ENCODE measurements at places on chromosomes 2 and 18.

DNA sequence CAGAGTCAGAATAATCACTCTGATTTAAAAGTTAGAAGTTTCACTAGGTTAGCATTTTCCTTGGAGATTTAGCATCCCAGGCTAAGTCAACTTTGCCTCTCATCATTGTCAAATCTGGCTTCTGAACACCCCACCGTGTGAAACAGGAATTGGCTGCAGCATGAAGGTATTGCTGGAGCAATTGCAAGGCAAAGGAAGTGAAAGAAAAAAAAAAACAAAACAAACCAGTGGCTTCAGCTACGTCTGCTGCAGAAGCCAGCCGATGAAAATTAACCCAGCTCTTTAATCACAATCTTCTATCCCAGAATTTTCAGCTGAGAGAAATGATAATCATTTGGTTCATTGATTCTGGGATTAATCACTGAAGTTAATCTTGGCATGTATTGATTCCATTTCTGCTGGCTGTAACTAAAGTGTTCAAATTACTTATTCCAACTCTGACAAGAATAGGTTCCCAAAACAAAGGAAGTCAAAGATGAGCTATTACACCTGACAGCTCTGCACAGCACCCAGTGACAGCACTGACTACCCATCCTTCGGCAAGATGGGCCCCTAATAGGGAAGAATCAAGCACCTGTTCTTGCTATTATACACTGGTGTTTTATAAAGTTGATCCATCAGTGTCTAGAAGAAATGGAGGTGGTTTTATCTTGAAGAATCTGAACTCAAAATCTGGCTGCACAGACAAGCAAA, 42.7 kb upstream of the REG3G start:
- DNase-seq, result no peak

DNA sequence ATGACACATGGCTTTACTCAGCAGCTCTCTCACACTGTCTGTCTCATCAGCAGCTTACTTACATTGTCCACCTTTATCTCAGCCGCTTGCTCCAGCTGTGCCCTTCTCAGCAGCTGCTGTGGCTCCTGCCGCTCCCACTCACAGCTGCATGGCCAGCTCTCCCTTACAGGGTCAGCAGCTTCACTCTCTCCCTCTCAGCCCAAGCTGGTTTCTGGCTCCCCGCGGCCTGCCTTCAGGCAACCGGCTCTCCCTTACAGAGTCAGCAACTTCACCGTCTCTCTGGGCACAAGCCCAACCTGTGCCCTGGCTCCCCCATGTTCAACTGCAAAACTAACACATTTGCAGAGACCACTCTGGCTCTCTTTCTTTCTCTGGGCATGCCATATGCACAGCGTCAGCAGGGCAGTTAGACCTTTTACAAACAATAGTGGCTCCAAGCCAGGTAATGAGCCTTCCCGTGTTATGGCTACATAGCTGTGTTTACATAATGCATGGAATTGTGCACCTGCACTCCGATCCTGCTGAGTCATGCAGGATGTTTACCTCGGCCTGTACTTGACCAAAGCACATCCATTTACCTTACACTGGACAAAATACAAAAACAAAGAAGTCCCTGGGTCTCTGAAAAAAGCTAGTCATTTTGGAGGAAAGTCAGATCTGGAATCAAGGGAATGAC, 167.3 kb downstream of the DOK6 start:
- DNase-seq, result no peak

DNA sequence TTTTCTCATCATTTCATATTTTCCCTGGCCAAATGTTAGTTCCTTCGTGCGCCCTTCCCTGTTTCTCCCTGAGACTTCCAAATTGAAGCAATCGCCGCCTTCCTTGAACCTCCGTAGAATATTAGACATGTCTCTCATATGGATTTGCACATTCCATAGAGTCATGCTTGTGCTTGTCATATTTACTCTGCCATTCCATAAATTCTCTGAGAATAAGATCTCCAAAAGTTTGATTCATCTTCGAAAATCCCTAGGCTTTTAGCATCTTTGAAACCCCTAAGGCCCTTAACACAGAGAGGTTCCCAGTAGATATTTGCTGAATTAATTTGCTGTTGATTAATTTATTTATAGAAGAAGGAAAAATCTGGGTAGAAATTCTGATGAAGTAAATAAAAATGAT, 202.2 kb upstream of the PIK3C3 start:
- no peak for DNase-seq

- no peak for DNase-seq
Observed at GRCh38 chr2:151176661-151177060, 85.0 kb downstream of the RBM43 start.

- no peak for DNase-seq
Observed at GRCh38 chr2:104656571-104657163, 197.2 kb upstream of the POU3F3 start.

- DNase-seq, result peak; percentile 73
Observed at GRCh38 chr2:160970052-160970965, 189.9 kb upstream of the TANK start.

DNA sequence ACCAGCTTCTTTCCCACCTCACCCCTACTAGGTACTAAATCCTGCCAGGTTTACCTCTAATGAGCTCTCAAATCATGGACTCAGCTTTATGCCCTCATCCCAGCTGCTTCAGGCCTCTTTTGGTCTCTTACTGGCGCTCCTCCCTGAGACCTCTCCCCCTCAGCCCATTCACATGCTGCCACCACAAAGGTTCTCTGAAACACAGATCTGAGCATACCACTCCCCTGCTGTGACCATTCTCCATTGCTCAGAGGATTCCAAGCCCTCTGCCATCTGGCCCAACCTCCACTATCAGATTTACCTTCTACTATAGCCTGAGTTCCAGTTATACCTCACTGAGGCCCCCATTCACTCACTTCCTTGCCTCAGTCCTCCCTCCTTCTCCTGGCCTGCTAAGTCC, 174.8 kb downstream of the ANKRD44 start:
- no peak for DNase-seq
